ENCODE measurements at places on chromosomes 2 and 18.

GRCh38 chr18:58789876-58790240 lies 74.8 kb upstream of the ZNF532 start:
- DNase-seq: no peak

DNA sequence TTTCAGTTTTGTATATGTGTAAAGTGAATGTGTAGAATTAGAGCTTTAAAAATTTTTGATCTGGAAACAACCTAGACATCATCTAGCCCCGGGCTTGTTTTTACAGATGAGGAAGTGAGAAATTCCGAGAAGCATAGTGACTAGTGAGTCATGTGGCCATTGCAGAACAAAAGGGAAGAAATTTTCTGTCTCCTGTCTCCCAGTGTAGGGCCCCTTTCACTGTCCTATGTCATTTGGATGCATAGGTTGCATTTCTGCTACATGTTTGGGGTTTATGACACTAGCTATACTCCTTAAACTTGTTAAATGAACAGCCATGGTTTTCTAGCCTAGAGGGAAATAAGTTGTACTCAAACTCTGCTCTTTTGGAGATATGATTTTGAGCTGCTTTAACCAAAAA lies 84.6 kb downstream of the PLCL1 start:
- DNase-seq: no peak

DNA sequence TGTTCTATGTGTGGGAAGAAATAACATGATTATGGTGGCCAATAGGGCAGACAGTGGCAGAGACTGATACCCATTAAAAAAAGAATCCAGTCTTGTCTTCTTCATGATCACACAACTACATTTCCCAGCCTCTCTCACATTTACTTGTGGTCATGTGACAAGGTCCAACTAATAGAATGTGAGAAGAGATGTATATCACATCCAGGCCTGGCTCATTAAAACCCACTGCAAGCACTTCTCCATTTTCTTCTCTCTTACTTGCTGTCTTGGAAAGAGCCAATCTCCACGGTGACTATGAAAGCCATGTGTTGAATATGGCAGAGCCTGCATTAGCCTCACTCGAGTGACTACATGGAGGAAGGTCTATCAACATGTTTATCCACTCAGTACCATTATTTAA lies 306.2 kb upstream of the ZEB2 start:
- DNase-seq: no peak

- DNase-seq: no peak
Observed at GRCh38 chr2:20349513-20349921, 1.1 kb downstream of the PUM2 start.

DNA sequence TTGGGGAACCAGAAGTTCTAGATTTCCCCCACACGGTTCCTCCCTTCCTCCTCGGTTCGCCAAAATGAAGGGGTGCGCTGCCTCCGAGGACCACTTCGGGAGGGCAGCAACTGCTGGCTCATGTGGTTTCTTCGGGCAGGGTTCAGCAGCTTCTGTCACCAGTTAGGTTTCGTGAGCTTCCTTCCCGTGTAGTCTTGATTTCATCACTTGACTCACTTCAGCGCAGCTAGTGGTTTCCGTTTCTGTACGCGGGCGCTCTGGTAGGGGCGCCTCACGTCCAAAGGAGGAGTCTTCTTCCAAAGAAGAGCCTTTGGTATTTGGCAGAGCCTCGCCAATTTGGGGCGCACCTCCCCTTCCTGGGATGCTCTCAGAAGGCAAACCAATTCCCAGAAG lies 485 bp upstream of the GALNT3 start:
- DNase-seq: peak; percentile 43

DNA sequence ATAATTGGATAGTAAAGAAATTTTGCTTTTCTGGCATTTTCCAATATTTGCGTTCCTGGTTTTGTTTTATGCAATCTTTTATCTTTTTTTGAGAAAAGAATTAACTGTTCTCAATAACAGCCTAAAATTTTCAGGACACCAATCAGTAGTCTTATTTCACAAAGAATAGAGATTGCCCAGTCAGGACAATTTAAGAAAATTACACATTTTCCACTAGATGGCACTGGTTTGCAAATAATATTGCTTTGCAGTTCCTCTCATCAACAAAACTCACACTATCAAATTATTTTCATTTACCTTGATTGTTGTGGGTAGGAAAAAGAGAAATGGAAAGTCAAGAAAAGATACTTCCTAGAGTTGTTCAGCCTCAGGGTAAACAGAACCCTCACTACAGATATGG lies 2.4 kb upstream of the RBM45 start:
- DNase-seq: no peak

DNA sequence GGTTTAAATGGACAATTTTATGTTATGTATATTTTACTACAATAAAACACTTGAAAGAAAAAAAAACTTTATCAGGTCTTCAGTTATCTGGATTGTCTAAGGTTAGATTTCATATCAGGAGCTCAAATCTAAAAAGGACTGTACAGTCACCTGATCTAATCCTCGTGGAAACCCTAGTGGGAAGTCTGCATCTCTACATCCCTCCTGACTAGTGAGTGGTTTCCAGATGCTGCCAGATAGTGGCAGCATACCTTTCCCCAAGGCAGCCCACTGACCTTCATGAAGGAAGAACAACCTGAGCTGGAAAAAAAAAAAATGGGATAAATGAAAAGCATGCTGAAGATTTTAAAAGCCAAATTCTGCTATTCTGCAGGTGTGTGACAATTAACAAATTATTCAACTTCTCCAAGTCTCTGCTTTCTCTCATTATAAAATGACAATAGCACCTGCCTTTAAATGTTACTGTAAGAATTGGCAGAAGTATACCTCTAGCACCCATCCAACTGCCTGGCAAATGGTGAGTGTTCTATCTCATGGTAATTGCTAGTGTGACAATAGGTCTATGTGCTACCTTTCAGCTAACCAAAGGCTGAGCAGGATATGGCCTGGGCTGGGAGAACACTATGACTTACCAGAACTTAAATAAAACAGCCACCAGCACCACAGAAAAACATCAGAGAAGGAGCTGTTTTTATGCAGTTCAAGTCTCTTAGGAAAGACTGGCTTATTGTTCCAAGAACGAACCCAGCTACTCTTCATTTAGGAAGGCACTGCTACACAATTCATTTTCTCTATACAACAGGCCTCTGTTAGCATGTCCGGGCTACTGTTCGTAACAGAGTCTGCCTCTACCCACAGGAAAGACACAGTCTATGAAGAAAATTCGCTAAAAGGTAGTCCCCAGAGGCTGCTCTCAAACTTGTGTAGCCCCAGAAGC lies 8.6 kb downstream of the CLASP1 start:
- no peak for DNase-seq

DNA sequence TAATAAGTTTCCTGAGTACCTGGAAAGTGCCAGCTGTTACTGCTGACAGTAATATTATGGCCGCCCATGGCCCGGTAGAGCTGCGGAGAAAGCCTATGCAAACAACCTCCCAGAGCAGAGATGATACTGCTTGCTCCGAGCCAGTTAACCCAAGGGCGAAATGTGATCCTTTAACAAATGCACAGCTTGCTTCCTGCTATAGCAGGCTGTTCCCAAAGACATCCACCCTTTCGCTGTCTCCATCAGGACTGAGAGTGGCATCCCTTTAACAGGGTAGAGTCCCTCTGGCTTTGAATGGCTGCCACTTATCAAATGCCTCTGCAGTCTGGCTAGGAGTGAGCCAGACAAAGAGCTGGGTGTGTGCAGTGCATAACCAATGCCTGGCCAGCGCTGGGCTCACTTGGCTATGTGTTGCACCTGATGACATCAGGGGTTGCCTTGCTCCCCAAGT lies 69.7 kb upstream of the DAPL1 start:
- DNase-seq: no peak

GRCh38 chr2:151842830-151843690 lies 14.8 kb upstream of the ARL5A start:
- DNase-seq: no peak

- no peak for DNase-seq
Observed at GRCh38 chr2:233967164-233967563, 50.0 kb downstream of the TRPM8 start.

DNA sequence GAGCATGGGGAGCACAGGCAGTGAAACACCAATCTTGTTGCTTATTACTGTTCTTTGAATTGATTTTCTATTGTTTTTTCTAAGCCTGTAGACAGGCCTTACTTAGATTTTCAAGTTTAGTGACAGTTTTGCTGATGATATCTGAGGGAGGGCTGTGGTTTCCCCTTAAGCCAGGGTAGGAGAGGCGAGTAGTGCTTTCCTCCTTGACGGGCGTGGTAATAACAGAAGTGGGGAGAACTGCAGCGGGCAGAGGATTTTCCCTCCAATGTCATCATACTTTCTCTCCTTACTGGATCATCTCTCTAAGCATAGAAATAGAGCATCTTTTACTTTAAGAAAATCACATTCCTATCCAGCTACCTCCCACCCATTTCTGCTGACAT lies 314.4 kb downstream of the ALK start:
- no peak for DNase-seq

GRCh38 chr2:39488450-39488849 lies 51.4 kb upstream of the MAP4K3 start:
- no peak for DNase-seq

- no peak for DNase-seq
Observed at GRCh38 chr18:73900106-73900835, 247.4 kb downstream of the FBXO15 start.

GRCh38 chr2:45895241-45895861 lies 243.9 kb downstream of the PRKCE start:
- DNase-seq: no peak

DNA sequence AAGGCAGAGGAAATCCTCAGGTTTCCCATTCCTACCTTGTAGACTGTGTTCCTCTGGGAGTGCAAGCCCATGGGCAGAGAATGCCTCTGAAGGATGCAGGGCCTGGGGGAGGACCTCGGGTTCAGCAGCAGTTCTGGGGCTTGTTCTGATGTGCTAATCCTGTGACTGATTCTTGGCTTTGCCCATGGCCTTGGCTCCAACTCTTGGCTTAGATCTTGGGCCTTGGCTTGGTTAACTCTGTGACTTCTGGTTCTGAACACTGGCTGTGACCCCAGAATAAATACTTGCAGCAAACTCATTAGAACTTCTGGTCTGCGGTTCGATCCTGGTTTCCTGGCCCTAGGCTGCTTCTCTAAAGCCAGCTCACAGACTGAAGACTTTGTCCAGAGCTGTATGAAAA lies 366.9 kb upstream of the ZEB2 start:
- no peak for DNase-seq

DNA sequence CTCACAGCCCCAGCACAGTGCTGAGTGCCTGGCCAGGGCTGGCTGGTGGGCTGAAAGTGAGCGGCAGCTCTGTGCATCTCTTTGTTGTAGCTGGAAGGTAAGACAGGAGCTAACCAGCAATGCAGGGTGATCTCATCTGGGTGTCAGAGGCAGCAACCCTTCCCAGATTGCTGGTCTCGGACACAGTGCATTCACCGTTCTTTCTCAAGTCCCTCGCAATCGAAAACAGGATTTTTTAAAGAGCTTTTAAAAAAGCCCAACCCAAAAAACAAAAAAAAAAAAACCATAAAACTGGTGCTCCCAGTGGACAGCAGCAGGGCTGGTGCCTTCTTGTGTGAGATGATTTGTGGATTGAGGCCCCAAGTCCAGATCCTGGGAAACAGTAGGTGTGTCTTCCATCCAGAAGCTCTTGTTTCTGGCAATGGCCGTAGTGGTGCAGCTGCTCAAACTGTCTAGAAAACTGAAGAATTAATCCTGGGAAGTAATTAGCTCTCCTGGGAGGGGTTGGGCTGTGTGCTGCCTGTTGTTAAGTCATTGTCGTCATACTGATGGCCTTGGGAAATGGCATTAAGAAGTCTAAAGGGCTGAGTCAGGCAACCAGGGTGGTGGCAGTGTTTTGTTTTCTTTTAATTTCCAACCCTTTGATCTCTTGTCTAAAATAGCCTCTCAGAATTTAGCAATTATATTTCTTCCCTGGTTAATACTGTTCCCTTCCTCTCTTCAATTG lies 156.7 kb downstream of the KLHL29 start:
- no peak for DNase-seq

DNA sequence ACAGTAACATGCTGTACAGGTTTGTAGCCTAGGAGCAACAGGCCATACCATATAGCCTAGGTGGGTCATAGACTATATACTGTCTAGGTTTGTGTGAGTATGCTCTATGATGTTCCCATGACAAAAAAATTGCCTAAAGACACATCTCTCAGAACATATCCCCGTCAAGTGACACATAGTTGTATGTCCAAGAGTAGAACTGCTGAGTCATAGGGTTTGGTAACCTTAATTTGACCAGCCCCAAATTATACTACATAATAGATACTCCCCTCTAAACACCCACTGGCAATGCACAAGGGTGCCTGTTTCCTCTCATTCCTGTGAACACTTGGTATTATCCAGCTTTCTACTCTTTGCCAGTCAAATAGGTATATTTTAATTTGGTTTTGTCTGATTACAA lies 161.6 kb downstream of the LCLAT1 start:
- no peak for DNase-seq

GRCh38 chr2:172655091-172655837 lies 80.4 kb upstream of the RAPGEF4 start:
- no peak for DNase-seq
